ENCODE measurements at places on chromosomes 11 and 22.

DNA sequence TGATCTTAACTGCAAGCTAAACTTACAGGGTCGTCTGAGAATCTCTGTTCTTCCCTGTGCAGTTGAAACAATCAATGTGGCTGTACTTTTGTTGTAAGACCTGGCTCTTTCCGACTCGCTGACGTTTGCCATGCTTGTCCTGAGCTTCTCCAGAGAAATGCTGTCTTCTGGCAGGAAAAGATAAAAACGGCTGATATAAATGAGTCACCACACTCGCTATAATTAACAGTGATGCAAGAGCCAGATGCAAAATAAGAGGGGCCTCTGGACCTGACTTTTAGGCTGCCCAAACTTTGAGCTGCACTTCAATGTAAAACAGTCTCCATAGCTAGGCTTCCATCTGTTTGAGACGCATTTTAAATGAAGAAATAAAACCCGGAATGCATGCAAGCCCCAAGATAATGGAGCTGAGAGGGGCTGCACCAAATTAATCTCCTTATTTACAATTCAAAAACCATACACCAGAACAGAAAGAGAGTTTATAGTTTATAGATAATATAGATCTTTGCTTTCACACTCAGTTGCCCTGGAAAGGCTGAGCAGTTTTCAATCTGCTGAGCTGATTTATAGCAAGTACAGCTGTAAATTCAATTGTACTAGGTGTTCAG, 48.5 kb downstream of the WT1 start:
- no peak for DNase-seq

GRCh38 chr22:24789516-24789915, 15.0 kb upstream of the PIWIL3 start:
- DNase-seq: no peak

GRCh38 chr11:90168571-90168970, 34.1 kb downstream of the NAALAD2 start:
- no peak for DNase-seq

GRCh38 chr11:57971272-57972012, 52.2 kb upstream of the OR9Q1 start:
- no peak for DNase-seq

DNA sequence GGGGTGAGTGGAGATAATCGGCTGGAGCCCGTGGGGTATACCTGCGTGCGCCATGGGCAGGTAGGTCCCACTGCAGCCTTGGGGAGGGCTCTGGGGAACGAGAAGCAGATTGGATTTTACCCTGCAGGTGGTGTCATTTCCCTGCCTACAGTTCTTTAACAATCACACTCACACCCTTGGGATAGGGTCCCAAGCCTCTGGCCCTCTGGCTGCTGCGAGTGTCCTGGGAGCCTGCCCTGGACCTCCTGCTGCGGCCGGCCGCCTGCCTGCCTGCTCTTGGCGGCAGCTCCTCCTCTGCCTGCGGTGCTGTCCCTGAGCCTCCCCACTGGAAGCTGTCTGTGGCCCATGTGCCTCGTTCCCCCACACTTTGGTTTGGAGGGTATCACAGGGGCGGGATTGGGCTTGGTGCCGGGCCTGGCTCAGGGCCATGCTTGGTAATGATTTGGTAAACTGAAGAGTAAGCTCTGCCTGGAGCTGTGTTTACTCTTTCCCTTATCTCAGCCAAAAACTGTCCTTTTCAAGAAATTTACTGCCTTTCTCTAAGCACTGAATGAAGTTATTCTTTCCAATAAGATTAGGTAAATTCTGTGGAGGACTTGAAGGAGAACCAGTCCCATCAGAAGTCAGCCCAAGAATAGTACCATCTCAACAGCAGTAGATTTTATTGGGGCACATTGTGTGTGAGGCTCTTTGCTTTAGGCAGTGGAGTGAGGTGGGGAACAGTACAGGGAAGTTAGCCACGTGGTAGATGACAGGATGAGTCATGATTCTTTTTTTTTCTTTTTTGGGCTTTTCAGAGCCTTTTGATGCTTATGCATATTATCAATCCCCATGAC, 53.7 kb downstream of the TBC1D22A start:
- peak; percentile 66 for DNase-seq

- no peak for DNase-seq
Measured at GRCh38 chr11:126711977-126712625, 288.5 kb downstream of the KIRREL3 start.

DNA sequence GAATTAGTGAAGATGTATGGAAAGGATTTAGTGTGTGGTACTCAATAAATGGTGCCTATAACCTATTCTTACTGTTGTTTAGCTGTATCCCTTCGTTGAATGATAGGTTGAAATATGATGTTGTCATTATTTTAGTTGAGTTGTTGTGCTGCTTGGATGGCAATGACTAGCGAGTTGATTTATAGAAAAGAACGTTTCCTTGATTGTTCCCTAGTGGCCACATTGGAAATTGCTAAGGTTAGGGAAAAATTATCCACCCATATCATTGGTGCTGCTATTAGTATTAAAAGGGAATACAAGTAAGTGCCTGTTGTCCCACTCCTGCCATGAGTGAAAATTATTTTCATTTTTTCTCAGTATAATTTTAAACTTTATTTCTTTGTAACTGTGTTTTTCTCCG, 14.5 kb downstream of the EMSY start:
- no peak for DNase-seq

- no peak for DNase-seq
Measured at GRCh38 chr22:44927463-44928135, 82.2 kb downstream of the PHF21B start.
